ENCODE measurements at places on chromosomes 1 and 21. TPM values are rescaled to one million over a fixed set of nuclear protein-coding genes. Genes with fewer than 3 reads are reported as not detected.

- H3K4me3 ChIP-seq, result no peak overlapping the region
- no peaks in the 10 kb centered on the region for H3K36me3 ChIP-seq
- no peak overlapping the region for H3K27ac ChIP-seq
- H3K27me3 ChIP-seq, result no peaks in the 10 kb centered on the region
- H3K4me1 ChIP-seq, result peaks cover 3% of the 10 kb centered on the region
Observed at GRCh38 chr1:241600496-241600901, 39.7 kb downstream of the CHML start.

GRCh38 chr1:109617291-109617801 is 2.1 kb downstream of the GNAT2 start:
- peak; percentile 75 for DNase-seq
- H3K4me3 ChIP-seq, result no peak overlapping the region
- H3K27ac ChIP-seq, result peak overlapping the region; percentile 54
- no peaks in the 10 kb centered on the region for H3K27me3 ChIP-seq
- peaks cover 7% of the 10 kb centered on the region for H3K4me1 ChIP-seq
- no peaks in the 10 kb centered on the region for H3K36me3 ChIP-seq

DNA sequence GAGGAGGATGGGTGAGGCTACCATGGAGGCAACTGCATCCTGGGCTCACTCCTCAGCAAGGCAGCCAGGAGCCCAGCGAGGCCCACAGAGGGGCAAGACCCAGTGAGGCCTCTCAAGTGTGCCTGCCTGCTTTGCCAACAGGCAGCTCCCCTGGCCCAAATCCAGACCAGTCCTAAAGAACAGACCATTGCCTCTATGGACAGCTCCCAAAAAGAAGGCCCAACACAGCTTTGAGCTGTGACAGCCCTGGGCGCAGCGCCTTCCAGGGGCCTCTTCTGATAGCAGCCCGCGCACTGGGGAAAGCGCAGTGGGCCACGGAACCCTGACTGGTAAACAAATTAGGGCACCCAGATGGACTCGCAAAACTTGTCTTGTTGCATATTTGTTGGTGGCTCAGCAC is 25.5 kb downstream of the C1orf198 start:
- H3K27me3 ChIP-seq, result no peaks in the 10 kb centered on the region
- no peaks in the 10 kb centered on the region for H3K4me1 ChIP-seq

DNA sequence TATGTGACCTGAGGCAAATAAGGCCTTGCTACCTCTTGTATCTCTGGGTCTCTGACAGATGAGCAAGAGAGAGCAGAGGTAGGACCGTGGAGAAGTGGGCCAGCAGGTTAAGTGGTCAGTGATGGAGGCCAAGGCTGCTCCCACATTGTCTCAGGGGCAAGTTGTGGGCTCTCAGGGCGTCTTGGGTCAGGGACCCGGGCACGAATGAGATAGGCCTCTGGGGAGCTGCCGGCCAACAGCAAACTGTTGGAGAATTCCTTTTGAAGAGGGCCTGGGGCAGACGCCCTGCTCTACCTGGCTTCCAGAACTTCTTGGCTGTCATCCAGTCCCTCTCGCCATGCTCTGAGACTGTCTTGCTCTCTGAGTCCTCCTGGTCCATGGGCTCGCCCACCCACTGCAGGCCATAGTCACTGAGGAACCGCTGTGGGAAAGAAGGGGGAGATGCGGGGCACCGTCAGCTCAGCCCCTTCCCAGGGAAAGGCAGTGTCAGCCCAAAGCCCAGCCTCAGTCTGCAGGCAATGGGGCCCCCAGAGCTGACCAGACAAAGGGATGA is 12.4 kb downstream of the UBXN11 start:
- H3K4me3 ChIP-seq, result no peak overlapping the region
- no peaks in the 10 kb centered on the region for H3K27me3 ChIP-seq
- no peaks in the 10 kb centered on the region for H3K4me1 ChIP-seq
- no peaks in the 10 kb centered on the region for H3K36me3 ChIP-seq

- H3K4me3 ChIP-seq, result no peak overlapping the region
- no peak for DNase-seq
- peaks cover 44% of the 10 kb centered on the region for H3K27me3 ChIP-seq
- peaks cover 2% of the 10 kb centered on the region for H3K4me1 ChIP-seq
Observed at GRCh38 chr1:219560856-219561255, 52.0 kb downstream of the ZC3H11B start.

GRCh38 chr1:198755715-198756114 is 116.9 kb downstream of the PTPRC start:
- no peaks in the 10 kb centered on the region for H3K36me3 ChIP-seq
- H3K27me3 ChIP-seq, result no peaks in the 10 kb centered on the region
- no peak for DNase-seq
- H3K27ac ChIP-seq, result no peak overlapping the region

DNA sequence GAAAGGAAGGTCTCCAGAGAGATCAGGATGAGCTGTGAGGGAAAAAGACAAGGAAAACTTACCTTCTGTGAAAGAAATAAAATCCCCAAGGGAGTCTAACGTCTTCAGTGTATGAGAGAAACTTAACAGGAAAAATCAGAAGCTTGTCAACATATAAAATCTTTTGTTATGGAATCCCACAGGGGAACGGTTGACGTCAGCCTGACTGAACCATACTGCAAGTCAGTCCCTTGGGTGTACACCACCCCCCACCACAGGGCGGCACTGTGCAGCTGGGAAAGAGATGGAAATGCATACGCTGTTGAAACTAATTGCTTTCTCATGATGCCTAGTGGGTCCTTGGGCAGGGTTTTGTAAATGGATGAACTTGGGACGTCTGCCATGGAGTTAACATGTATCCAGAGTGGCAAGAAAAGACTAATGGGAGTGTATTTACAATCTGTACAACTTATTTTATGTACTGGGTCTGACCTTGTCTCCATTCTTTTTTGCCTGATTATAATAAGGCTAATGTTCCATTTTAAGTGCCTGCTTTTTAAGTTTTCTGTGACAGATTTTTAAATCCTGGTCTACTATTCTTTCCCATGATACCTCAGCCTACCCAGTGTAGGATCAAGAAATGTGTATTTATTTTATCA is 22.7 kb downstream of the UTP25 start:
- peaks cover 56% of the 10 kb centered on the region for H3K36me3 ChIP-seq
- H3K27me3 ChIP-seq, result no peaks in the 10 kb centered on the region
- H3K4me1 ChIP-seq, result no peaks in the 10 kb centered on the region
- no peak overlapping the region for H3K4me3 ChIP-seq
- H3K27ac ChIP-seq, result no peak overlapping the region
- peak; percentile 89 for DNase-seq

WNT3A gene
- total RNA-seq, result 0.17 TPM

CYP4A22 gene
- total RNA-seq, result not detected

NHLH1 gene
- 0.57 TPM for total RNA-seq
